ENCODE measurements at places on chromosomes 4 and X.

- no peak for DNase-seq
These were observed 762.0 kb downstream of the GRID2 start for GRCh38 chr4:93065790-93066189.

DNA sequence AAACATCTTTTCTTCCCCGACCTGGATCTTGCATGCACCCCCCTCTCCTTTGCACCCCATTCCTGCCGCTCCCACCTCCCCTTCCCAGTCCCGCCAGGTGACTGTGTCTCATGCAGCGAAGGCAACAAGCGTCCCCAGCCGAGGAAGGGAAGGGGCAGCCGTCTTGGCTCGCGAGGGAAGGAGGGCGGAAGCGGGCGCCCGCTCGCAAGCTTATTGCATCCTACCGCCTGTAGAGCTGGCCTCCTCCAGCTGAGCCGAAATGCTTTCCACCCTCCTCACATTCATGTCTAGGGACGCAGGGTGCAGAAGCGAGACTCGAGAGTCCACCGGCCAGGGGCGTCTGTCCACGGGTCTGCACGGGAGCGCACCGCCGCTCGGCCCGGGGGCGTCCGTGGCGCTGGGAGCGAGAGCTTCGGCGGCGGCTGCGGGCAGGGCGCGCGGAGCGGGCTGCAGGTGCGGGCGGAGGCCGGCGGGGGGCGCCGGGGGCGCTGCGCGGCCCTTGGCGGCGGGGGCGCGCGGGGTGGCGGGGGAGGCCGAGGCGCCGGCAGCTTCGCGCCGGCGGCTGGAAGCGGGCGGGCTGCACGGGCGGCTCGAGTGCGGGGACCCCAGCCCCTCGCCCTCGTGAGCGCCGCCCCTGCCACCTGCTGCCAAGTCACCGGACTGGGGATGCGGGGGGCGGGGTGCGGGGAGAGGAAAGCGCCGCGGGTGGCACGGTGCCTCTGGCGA is at the start of gene KCNIP4:
KCNIP4 (minus strand) TSS at position 426 of the 726 bp plus-strand sequence.
- no peak for DNase-seq

DNA sequence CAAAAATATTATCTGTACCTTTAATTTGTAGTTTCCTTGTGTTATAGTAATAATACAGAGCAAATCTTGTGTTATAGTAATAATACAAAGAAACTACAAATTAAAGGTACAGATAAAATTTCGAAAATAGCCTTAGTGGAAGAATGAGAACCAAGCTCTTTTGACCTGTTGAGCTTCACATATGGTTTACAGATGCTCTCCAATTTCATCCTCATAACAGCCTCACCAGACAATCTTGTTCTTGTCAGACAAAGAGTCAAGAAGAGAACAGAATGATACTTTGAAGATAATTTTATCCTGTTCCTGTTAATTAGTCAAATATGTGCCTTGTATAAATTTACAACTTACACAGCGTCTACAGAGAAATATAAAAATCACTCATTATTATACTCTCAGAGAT is 12.8 kb downstream of the ATXN3L start:
- no peak for DNase-seq

DNA sequence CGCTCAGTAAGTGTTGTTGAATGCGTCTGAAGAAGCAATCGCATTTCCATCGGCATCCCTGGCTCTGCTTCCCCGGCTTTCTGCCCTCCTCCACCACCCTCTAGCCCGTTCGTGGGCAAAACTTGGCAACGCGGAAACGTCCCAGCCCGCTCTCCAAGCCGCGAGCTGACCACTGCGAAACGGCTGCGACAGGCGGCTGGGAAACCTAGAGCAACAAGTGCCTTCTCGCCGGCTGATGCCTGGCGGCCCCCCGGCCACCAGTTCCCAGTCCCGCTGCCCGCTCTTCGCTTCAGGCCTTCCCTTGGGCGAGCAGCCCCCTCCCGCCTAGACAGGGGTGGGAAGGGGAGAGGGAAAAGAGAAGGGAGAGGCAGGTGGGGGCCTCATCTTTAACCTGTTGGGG is 837 bp downstream of the CITED1 start:
- no peak for DNase-seq

Measured in foreskin keratinocyte (primary cell).